Stromal cell of bone marrow (primary cell): ENCODE measurements at places on chromosomes 13 and 19.
A peak's percentile ranks its signal among the peaks of the same experiment; 100 is the strongest.

- DNase-seq: no peak
These were observed 1.2 kb upstream of the TRIM13 start for GRCh38 chr13:49995625-49996101.

DNA sequence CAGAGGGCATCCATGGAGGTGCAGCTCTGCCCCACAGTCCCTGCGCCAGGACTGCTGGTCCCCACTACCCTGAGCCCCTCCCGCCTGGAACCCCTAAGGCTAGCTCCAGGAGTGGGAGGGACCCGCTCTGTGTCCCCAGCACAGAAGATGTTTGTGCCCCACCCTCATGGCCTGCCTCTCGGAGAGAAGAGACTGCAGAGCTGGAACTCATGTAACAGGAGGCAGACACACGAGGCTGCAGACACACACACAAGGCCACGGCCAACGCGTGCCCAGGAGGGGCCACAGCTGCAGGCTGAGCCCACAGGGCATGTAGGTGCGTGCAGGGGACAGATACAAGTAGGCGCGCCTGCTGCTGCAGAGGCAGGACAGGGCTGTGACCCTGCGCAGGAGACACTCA is 10.4 kb upstream of the TMEM86B start:
- DNase-seq: no peak

DNA sequence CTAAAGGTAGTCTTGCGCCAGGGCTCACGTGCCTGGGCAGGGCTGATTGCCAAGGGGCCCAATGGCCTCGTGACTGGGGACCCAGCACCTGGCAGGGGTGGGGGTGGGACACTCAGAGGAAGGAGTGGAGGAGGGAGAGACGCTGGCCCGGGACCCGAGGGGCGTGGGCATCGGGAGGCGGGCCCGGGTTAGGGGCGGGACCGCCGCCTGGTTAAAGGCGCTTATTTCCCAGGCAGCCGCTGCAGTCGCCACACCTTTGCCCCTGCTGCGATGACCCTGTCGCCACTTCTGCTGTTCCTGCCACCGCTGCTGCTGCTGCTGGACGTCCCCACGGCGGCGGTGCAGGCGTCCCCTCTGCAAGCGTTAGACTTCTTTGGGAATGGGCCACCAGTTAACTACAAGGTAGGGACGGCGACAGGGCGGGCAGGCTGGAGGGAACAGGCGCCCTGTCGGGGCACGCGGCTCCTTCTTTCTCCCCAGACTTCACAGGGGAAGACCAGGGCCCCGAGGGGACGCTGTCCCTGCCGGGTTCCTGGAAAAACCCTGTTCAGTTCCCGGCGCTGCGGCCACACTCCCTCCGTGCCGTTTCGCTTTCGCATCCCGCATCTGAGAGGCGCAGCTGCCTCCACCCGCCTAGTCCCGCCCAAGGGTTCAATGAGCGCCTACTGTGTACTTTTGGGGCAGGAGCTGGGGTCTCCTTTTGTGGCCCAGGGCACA is at the start of gene IFI30:
IFI30 (plus strand) TSS at position 242 of the 717 bp plus-strand sequence; CDS start at position 271, 29 bp downstream.
- DNase-seq: no peak

GRCh38 chr13:78238911-78239310 is 320.3 kb upstream of the EDNRB start:
- no peak for DNase-seq

DNA sequence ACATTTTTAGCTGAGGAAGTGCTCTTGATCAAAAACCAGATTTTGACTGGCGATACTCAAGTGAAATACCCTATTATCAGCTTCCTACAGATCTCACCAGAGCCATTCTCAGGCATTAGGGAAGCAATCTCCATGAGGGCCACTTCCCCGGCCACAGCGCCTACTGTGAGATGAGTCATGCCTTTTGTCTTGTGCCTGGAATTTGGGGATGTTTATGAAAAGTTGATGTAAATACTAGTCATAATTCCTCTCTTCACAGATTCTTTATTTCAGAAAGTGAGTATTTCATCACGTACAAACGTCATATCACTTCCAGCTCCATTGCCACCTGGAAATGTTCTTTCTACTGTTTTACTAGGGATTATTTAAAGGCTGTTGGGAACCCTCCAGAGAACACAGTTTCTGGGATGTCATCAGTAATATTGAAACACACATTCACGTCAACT is 25.3 kb upstream of the SLC46A3 start:
- DNase-seq: no peak

- no peak for DNase-seq
These were observed 81.8 kb downstream of the SPRY2 start for GRCh38 chr13:80259159-80259558.

DNA sequence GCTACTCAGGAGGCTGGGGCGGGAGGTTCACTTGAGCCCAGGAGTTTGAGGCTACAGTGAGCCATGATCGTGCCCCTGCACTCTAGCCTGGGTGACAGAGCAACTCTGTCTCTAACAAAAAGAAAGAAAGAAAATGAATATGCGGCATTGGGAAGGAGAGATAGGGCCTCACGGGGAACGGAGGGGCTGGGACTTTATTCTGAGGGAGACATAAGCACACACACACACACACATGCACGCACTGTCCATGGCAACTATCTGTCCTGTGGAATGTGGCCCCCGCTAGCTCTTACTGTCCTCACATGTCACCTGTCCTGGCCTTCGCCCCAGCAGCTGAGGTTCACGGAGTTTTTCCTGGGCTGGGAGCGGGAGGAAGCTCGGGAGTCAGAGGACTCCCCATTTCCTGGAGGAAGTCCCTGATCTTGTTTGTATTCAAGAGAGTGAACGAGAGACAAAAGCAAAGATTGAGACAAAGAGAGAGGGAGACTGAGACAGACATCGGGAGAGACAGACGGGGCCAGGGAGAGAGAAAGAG is 654 bp downstream of the STAP2 start:
- DNase-seq: no peak

- no peak for DNase-seq
These were observed 838 bp downstream of the AKAP11 start for GRCh38 chr13:42272804-42273175.

DNA sequence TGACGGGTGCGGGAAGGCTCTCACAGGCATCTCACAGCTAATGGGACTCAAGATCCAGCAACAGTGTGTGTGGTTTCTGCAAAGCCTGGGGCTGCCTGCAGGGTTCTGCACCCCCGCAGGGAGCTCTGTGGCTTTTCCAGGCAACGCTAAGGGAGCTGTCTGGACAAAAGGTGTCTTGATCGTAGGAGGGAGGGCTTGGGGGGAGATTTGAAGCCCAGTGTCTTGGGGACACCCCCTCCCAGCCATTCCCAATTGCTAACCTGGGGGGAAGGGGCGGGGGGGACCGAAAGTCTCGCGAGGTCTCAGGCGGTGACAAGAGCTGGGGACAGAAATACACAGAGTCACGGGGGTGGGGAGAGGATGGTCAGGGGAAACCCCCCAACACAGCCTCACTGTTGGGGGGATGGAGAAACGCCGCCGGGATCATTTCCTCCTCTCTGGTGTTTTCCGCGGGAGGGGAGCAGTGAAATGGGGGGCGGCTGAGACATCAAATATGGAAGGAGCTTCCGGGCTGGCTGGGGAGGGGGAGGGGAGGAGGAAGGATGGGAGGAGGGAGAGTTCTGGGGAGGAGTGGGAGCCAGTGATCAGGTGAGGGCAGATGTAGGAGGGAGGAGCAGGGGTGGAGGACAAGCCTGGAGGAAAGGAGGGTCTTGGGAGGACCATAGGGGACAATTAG is 13.3 kb downstream of the KCNC3 start:
- no peak for DNase-seq

DNA sequence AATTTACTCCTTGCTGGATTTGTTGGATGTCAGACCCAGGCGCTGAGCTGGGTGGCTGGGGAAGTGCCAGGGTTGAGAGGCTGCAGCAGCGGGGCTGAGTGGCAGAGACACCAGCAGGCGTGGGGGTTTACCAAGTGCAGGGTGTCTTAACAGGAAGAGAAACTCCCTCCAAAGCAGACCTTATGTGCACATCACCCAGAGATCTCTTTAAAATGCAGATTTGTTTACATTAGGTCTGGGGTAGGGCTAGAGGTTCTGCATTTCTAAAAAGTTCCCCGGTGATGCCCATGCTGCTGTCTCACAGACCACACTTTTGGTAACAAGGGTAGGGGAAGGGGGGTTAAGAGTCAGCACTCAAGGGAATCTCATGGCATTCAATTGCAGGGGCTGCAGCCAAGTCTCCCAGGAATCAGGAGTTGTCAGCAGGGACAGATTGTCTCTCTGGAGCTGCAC is 80.7 kb upstream of the OLFM4 start:
- DNase-seq: no peak

DNA sequence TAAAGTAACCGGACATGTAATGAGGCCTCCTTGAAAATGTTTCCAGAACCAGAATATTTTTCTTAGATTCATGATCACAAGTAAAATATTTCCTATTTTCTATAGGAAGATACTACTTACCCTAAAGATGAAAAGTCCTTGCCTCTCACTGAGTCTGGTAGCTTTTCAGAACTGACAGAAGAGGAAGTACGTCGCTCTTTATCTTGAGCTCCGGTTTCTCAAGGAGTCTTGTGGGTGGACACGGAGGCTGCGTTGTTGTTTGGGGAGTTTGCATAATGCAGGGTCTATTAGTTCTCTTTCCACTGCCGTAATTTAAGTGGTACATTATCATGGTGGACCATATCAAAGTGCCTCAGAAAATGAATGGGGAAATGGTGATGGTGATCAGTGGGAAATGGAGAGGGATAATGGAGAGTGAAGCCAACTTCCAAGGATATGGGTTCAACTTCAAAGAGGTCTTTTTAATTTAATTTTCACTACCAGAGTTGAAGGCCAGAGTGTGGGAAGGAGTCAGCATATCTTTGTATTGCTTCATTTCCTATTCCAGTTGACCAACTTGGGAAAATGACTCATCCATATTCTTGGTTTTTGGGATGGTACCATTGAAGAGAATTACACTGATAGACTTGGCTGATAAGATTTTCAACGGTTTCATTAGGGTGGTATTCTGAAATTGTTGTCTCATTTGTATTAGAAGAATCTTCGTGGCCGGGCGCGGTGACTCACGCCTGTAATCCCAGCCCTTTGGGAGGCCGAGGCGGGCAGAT is 23.4 kb downstream of the MBD3L2B start:
- DNase-seq: no peak

DNA sequence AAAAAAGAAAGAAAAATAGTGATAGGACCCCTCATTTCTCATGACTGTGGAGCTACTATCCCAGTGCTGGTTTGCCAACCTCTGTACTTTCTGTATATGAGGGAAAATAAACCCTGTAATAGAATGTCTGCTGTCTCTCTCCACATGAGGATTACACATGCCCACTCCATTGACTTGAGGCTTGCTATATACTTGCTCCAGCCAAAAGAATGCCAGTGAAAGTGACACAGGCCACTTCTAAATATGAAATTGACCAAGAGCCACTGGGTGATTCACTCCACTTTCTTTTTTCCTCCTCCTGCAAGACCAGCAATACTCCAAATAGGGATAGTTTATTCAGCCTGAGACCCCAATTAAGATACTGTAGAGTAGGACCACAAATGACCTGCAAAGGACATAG is 6.2 kb downstream of the THAP8 start:
- no peak for DNase-seq

GRCh38 chr13:30394751-30395191 is 27.5 kb upstream of the UBE2L5 start:
- DNase-seq: no peak

- DNase-seq: peak; percentile 66
These were observed 5.1 kb downstream of the USE1 start for GRCh38 chr19:17220207-17220758.

GRCh38 chr19:1847684-1848398 is 442 bp downstream of the REXO1 start:
- DNase-seq: no peak

DNA sequence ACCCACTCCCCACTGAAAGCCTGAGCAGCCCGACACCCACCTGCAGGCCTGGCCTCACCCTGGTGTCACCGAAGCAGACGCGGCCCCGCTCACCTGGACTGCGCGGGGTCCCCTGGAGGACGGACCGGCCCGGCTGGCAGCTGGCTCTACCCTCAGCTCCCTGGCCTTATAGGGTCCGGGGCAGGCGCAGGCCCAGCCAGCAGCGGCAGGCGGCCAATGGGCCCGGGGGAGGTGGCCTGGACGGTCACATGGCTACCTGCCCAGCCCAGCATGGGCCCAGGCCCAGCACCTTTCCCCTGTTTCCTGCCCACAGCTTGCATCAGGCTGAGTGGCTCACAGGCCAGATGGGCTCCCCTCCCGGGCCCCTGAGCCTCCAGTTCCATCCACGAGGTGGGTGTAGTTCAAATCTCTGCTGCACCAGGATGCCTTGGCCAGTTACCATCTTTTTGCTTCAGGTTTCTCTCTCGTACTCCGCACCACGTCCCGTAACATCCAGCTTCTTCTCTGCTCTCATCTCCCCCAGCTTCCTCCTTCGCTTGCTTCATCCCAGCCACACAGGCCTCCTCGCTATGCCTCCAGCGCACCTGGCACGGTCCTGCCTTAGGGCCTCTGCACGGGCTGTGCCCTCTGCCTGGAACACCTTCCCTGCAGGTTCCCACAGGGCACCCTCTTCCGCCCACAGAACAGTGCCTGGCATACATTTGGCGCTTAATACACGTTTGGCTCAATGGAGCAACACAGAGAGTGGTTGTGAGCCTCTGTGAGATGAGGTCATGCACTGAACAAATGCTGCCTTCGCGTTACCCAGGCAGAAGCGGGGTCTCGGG is at the start of gene PLIN4:
PLIN4 (minus strand) TSS at position 142 of the 827 bp plus-strand sequence. CDS start 214 bp downstream, outside the sequence.
- no peak for DNase-seq

DNA sequence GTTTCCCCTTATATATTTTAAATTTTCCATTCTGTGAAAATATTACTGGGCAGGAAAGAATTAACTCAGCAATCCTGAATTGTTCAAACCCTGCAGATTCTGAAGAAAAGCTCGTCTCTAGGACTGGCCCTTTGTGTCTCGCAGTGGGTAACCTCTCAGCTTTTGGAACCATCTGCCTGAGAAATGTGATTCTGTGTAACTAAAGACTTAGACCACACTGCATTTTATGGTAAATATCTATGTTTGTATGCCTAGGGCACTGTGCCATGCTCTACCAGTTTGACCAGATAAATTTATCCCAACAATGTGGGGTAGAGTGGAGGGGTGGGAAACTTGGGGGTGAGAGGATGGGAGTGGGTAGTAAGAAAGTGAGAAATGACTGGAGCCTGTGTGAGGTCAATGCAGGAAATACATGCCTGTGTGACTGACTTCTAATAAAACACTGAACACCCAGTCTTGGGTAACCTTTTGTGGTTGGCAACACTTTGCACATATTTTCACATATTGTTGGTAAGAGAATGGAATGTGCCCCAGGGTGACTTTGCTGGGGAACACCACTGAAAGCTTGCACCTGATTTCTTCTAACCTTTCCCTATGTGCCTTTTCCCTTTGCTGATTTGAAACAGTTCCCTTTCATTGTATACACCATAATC is 1181.9 kb downstream of the OLFM4 start:
- DNase-seq: no peak

GRCh38 chr13:33677215-33677614 is 140.7 kb upstream of the RFC3 start:
- no peak for DNase-seq
